ENCODE measurements at places on chromosomes 3 and 15.

- no peak for DNase-seq
Observed at GRCh38 chr3:53239800-53240199, 16.0 kb downstream of the TKT start.

GRCh38 chr3:149618151-149619123, 39.4 kb downstream of the WWTR1 start:
- DNase-seq: no peak

- no peak for DNase-seq
Observed at GRCh38 chr3:187265461-187265955, 26.0 kb downstream of the MASP1 start.

GRCh38 chr3:61194892-61195538, 56.2 kb downstream of the FHIT start:
- DNase-seq: no peak

GRCh38 chr3:61776390-61776789, 215.0 kb downstream of the PTPRG start:
- no peak for DNase-seq

DNA sequence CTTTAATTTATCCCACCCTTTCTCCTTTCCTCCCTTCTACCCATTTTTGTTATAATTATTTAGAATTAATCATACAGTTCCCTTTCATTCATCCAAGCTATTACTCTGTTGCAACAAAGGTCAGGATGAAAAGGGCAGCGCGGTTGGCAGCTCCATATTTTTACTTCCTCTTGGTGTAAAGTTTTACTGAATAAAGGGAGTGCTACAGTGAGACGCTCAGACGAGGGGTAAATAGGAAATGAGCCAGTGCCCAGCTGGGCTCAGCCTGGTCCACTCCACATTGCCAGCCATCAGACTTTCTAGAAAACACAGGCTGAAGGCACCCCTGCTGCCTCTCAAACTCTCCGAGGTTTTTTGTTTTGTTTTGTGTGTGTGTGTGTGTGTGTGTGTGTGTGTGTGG, 21.9 kb upstream of the ZBTB38 start:
- DNase-seq: no peak

DNA sequence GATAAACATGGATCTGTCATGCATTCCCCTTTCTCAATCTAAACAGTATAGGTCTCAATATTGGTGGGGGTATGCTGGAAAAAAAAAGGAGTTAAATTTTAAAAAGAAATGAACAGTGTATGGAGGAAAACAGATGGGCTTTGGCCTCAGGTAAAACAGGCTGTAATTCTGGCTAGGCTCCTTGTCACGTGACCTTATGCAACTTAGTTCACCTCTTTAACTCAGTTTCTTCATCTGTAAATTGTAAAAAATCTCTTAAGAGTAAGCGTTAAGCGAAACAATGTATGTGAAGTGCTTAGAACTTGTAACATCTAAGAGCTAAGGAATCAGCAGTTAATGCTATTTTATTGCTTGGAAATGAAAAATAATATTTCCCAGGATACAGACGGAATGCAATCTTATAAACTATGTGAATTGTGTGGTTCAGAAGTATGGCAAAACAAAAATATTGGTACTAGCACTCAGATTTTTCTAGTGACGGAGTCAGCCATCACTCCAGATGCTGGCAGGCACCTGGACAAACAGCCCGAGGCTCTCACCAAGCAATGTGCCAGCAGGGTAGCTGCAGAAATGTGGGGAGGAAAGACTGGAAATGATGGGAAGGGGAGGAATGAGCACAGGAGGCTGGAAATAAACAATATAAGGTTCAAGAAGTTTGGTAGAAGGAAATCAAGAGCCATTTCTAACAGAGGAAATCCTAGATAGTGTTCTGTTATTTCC, 172.8 kb downstream of the USP13 start:
- no peak for DNase-seq

DNA sequence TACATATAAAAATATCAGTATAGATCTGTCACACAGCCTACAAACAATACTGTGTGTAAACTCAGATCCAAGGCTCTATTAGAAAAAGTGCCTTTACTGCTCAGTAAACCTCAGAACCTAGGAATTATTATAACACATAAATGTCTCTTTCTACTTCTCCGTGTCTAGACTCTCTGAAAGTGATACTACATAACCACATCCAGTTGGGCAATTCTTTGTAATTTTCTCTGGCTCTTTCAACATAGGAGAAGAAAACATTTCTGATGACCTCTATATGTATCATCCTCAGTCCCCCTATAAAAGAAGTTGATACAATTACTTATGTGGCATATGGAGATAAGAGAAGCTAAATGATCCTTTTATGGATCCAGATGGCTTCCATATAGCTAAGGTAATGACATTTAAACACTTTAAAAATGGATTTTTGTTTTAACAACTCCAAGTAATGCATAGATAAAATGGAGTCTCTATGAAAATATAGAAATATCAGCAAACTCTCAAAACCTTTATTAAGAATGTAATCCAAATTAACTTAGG, 104.5 kb downstream of the LSAMP start:
- no peak for DNase-seq

DNA sequence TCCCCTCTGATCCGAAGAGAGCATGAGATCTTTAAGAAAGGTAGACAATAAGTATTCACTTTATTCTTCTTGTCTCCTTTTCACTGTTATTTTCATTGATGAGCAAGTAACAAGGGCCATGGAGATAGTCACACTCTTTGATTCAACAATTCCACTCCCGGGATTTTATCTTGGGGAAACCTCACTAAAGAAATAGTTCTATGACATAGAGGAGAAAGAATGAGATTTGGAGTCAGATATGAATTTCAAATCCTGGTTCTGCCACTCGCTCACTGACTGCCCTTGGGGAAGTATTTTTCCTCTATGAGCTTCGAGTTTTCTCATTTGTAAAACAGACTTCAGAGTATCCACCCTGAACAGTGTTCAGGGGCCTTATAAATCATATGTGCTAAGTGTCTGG, 514.6 kb downstream of the NLGN1 start:
- DNase-seq: no peak

- DNase-seq: no peak
Observed at GRCh38 chr3:157500232-157500631, 3.0 kb downstream of the VEPH1 start.

GRCh38 chr3:172052405-172052804, 13.0 kb downstream of the FNDC3B start:
- no peak for DNase-seq

GRCh38 chr15:42510258-42511006, 15.0 kb downstream of the SNAP23 start:
- DNase-seq: no peak

- DNase-seq: peak; percentile 46
Observed at GRCh38 chr15:57031605-57032004, 113.2 kb downstream of the TCF12 start.

- no peak for DNase-seq
Observed at GRCh38 chr3:160870327-160870726, 114.3 kb downstream of the PPM1L start.

DNA sequence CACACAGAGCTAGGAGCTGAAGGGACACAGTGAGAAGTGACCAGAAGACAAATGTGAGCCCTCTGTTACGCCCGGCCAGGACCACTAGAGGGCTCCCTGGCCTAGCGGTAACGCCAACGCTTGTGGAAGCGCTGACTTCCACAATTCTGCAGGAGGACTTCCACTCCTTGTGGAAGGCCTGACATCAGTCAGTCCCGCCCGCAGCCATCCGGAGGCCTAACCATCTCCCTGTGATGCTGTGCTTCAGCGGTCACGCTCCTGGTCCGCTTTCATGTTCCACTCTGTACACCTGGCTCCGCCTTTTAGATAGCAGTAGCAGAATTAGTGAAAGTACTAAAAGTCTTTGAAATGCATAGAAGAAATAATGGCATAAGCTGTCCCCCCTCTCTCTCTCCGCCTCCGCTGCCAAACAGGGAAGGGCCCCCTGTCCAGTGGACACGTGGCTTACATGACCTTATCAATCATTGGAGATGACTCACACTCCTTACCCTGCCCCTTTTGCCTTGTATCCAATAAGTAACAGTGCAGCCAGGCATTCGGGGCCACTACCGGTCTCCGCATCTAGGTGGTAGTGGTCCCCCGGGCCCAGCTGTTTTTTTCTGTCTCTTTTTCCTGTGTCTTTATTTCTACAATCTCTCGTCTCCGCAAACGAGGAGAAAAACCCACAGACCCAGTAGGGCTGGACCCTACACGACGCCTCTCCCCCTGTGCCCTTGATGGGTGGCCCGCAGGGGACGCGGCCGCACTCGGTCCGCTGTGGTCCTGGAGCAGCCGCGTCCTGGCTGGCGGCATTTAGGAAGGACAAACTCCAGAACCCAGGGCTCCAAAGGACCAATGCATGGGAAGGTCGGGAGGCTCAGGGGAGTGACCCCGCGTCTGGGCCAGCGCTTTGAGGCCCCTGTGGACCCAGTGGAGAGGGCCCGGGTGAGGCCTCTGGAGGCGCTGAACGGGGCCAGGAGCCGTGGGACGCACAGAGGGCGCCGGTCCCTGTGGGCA, 27.0 kb upstream of the RPL32 start:
- DNase-seq: peak; percentile 76

GRCh38 chr3:188036375-188037194, 117.4 kb upstream of the LPP start:
- no peak for DNase-seq

DNA sequence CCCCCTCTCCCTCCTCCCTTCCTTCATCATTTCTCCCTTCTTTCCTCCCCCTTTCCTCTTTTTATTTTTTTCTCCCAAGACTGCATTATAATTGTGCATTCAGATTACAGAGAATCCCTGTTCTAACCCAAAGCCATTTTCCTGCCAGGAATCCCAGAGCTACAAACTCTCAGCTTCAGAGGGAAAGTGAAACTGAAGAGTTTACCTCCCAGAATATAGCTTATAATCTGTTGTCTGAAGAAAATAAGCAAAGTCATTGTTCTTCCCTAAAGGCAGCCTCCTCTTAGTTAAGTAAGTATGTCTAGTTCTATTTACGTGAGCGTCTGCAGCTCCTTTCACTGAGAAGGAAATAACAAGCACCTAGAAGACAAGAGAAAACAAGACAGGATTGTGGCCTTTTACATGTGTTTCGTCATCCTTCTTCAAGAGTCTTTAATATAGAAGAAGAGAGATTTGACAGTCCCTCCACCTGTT, 97.2 kb downstream of the CHST2 start:
- DNase-seq: no peak

DNA sequence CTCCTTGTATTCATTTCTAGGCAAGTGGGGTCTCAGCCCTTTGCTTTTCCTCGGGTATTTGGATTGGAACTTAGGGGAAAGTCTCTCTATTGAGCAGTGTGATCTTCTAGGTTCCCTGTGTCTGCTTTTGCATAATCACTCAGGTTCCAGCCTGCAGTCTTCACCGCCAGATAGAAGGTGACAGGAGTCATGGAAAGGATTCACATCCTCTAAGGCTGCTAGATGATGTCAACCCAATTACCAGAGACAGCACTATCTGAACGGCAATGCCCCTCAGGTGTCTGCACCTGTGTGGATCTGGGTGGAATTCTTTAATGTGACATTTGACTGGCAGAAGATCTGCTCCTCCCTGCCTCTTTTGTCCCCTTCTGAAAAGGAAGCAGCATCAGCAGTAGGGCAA, 177.7 kb downstream of the P3H2 start:
- no peak for DNase-seq

Measured in renal cortical epithelial cell (primary cell).